ENCODE measurements at places on chromosomes 12 and 14.

DNA sequence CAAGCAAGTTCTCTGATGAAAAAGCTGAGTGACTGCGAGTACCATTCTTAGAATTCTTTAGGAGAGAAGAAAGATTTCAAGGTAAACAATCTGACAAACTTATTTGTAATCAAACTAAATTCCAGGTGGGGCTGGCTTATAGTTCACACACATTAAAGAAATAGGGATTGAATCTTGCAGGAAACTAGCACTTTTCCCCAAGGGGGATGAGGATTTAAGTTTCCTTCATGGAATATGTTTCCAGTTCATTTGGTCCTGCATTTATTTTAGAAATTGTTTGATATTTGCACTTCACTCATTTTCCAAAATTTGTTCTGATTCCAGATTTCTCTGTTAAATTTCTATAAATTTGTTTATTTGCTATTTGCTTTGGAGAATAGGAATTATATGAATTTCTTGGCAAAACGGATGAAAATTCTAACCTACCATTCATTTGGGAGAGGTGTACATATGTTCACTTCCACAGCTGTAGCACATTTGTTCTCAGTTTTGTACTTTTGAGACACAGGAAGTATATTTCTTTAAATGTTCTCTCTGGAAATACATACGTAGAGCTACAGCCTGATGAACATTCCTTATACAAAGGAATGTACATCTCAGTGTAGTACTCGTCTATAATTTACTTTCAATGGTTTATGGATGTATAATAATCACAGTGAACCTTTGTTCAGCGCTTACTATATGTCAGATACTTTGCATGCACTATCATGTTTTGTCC lies 145.5 kb downstream of the AKAP6 start:
- DNase-seq = no peak

- no peak for DNase-seq
Measured at GRCh38 chr12:68280240-68280639, 26.8 kb upstream of the IL22 start.

DNA sequence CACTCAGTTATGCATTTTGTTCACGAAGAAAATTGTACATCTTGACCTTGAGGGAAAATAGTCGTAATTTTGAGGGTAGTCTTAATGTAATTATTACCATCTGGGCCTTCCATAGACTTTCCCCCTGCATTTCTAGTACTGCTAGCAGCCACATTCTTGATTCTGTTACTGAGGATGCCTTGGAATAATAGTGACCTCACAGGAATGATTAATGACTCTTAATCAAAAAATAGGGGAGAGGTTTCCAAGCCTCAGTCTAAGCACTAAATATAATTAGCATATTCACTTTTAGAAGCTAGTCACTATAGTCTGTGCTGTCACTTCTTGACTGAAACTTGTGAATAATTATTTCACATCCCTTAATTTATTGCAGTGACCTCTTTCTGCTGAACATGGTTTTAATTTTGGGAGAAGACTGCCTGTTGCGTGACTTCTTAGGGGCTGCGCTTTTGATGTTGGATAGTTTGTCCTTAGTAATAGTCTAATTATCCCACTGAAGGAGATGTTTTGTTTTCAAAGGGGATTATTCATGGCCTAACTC lies 400.5 kb downstream of the ADAMTS20 start:
- DNase-seq = no peak

GRCh38 chr14:105088812-105089745 lies 23.8 kb upstream of the GPR132 start:
- DNase-seq = no peak

GRCh38 chr12:131365821-131366260 lies 345.0 kb upstream of the SFSWAP start:
- no peak for DNase-seq
